ENCODE measurements at places on chromosomes 2 and 18.

DNA sequence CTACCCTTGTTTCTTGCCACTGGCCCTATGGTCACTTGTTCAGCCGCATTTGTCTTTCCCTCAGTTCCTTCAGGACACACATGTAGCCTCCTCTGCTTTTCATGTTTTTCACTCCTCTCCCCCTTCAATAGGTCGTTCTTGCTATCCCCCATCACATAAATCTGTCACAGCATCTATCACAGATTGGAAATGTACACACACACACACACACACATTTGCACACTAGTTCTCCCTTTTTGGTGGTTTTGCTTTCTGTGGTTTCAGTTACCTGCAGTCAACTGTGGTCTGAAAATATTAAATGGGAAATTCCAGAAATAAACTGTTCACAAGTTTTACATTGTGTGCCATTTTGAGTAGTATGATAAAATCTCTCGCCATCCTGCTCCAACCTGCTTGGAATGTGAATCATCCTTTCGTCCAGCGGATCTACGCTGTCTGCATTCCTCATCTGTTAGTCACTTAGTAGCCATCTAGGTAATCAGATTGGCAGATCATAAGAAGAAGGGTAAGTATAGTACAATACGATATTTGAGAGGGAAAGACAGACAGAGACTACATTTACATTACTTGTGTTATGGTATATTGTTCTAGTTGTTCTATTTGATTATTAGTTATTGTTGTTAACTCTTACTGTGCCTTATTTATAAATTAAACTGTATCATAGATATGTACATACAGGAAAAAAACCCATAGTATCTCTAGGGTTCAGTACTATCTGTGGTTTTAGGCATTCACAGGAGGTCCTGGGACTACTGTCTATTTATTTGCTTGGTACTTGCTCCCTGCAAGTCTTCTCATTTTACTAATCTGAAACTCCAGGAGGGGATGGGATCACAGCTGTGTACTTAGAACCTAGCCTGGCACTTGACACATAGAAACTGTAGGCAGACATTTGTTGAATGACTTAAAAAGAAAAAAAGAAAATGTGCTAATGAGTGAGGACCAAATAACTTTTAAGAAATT lies 86.1 kb upstream of the PNPT1 start:
- DNase-seq: no peak

DNA sequence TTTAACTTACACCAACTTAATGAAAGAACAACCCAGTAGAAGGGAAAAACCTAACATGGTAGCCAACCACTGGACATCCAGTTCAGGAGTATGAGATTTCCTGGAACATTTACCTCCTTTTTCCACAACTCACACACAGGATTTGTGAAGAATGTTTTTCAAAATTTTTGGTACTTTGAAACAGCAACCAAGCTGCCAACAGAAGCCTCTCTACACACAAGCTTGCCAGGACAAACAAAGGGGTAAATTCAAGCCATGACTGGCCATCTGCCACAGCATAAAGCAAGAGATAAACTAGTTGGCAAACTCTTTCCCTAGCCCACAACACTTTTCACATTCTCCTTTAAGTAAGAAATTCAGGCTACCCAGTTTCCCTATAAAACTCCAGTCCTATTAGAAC lies 21.4 kb downstream of the MGAT4A start:
- no peak for DNase-seq

DNA sequence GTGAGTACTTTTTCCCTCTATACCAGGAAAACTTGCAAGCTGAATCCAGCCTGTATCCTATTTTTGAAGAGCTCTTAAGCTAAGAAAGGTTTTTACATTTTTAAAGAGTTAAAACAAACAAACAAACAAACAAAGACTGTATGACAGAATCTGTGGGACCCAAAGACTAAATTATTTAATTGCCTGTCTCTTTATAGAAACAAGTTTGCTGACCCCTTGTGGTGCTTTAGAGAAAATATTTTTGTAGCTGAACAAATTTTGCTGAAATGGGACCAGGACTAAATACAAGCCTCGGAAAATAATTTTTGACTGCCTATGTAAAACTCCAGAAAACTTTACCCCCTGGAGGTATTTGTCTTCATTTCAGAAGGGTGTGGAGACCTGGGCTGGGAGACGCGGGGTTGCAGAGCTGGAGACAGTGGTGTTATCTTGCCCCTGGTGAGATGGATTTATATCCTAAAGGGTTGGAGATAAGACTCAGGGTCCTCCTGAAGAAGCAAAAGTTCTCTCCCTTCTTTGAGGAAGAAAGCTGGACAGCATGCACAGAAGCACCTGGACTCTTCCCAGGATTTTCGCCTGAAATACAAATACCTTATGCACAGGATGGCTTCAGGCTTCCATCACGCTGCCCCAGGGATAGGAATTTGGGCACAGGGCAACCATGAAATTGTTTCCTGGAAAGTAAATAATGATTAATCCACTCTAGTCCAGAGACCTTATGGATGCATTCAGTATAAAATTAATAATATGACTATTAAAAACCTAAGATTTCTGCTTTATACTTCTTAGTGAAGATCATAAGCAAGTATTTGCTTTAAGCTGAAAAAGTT lies 54.3 kb downstream of the TMX3 start:
- no peak for DNase-seq

- DNase-seq: no peak
Measured at GRCh38 chr18:36905571-36905970, 76.6 kb downstream of the KIAA1328 start.

DNA sequence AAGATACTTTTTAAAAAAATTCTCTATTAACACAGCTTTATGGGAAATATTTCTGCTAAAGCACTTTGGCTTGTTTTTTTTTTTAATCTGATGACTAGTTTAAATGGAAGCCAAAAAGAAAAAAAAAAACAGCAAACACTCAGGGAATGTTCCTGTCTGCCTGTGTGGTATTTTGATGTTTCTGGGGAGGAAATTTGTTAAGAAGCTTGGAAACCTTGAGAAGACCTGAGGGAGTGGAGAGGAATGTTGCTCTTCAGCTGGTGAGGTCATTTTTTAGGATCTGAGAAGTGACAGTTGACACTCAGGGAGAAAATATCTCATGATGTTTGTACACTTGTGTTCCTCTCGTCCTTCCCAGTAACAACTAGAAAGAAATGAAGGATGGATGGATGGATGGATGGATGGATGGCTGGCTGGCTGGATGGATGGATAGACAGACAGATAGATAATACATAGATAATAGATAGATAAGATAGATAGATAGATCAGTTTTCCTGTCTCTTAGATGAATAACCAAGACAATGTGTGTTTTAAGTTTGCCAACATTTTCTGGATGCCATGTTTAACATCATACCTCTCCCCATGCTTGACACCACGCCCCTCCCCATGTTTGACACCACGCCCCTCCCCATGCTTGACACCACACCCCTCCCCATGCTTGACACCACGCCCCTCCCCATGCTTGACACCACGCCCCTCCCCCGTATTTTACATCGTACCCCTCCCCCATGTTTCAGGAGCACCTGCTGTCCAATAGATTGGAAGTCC lies 84.8 kb downstream of the CTIF start:
- no peak for DNase-seq

DNA sequence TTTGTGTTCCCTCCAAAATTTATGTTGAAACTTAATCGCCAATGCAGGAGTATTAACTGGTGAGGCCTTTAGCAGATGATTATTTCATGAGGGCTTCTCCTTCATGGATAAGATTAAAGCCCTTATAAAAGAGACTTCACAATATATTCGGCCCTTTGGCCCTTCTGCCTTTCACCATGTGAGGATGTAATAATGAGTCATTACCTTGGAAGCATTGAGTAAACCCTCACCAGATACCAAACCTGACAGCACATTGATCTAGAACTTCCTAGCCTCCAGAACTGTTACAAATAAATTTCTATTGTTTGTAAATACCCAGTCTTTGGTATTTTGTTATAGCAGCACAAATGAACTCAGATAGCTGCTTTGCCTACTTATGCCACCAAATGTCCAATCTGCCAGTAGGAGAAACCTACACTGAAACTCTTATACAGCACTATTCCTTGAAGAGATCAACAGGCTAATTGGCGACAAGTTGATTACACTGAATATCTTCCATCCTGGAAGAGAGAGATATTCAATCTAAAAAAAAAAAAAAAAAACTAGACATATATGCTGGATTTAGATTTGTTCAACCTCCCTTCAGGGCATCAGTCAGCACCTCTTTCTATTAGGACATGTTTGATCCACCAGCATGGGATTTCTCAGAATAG lies 125.9 kb upstream of the COL5A2 start:
- DNase-seq: no peak

GRCh38 chr2:146734042-146734820 lies 1110.6 kb upstream of the ACVR2A start:
- DNase-seq: no peak

GRCh38 chr2:14866736-14867352 lies 234.3 kb downstream of the LRATD1 start:
- no peak for DNase-seq

GRCh38 chr2:205901491-205901890 lies 184.5 kb downstream of the INO80D start:
- no peak for DNase-seq

GRCh38 chr2:99112617-99113016 lies 28.9 kb upstream of the C2orf15 start:
- no peak for DNase-seq

DNA sequence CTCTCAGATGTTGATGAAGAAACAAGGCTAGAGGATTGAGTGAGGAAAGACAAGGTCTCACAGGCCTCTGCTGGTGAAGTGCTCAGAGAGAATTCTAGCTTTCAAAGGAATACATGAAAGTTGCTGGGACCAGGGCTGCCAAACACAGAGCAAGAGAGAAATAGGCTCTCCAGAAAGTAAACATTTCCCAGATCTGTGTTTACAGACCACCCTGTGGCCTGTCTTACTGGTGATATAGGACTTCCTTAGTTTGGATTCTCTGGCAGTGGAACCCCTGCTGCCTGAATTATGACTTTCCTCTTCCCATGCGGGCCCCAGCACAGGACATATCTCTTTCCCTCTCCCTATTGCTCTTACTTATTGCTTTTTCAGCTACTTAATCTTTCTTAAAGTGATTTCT lies 64.5 kb downstream of the TACR1 start:
- no peak for DNase-seq

GRCh38 chr2:36515538-36515937 lies 82.4 kb downstream of the FEZ2 start:
- no peak for DNase-seq

DNA sequence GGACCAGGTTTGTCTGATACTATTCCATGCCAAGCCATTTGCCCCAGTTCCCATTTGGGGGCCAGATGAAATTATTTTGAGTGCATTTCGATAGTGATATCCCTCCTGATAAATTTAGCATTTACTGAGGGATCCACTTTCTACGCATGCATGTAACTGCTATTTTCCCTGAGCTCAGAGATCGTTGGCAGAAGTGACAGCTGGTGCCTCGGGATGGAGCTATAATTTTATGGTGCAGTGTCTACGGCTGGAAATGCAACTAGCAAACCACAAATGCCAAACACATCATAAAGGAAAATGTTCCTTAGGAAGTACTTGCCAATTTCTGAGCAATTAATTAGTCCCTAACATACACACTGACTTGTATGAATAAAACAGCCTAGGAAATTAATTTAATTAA lies 254.8 kb downstream of the SLC8A1 start:
- no peak for DNase-seq

DNA sequence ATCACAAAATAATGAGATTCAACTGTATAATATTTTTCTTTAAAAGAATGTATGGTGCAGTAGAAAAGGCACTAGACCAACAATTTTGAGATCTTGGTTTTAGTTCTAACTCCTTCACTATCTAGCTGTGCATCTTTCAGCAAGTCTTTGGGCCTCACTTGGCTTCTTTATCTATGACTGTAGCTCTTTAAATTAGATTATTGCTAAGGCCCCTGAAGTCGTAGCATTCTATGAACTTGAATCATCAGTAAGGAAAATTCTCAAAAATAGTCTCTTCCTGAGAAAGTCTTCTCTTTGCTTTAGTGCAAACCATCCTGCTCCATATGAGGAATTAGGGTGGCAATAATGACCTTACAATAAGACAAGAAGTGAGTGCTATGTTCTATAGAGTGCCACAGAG lies 140.4 kb downstream of the FTCDNL1 start:
- DNase-seq: no peak

- no peak for DNase-seq
Measured at GRCh38 chr2:107174171-107174570, 288.2 kb upstream of the ST6GAL2 start.

DNA sequence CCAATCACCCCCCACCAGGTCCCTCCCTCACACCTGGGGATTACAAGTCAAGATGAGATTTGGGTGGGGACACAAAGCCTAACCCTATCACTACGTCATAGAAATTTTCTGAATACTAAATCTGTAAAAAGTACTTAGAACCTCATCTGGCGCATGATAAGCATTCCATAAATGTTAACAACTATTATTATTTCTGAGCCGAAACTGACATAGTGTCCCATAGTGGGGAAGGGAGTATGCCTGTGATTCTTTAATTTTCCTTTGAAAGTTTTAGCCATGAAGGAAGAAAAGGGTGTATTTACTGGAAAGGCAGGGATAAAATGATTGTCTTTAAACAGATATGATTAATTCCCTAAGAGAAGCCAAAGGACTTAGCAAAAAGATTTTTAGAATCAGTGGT lies 71.4 kb downstream of the FHOD3 start:
- no peak for DNase-seq

DNA sequence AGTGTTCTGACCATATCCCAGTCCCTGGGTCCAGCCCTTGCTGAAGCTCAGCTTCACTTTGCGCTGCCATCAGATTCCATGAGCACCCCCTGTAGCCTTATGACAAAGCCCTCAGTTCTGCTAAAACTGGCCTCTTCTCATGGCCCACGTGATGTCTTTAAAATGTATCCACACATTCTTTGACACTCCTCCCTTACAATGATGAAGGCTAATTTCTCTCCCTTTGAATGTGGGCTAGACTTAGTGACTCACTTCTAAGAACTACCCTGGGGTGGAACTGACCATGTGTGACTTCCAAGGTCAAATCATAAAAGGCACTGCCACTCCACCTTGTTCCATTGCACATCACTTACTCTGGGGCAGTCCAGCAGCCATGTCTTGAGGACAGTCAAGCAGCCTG lies 45.4 kb upstream of the GORASP2 start:
- DNase-seq: no peak

- no peak for DNase-seq
Measured at GRCh38 chr2:172249334-172249733, 146.6 kb upstream of the DLX2 start.

GRCh38 chr2:128313091-128313836 lies 5.4 kb downstream of the HS6ST1 start:
- no peak for DNase-seq

DNA sequence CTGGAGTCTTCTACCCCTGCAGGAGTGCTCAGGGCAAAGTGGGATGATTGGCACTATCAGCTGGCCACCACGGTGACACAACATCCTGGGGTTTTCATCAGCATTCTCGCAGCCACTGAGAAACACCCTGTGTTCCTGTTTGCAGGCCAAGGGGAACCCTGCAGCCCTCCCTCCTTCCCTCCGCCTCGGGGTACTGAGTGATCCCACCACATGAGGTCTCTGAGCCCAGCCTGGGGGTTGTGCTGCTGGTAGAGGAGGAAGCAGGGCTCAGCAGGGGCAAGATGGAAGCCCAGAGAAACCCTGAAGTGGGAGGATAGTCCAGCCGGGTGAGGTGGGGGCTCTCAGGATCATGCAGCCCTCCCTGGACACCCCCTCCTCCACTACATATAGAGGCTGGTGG lies at the start of gene OXER1:
Gene OXER1 (minus strand): TSS at position 40 of the 400 bp plus-strand sequence. CDS start 73 bp downstream, outside the sequence.
- no peak for DNase-seq
